ENCODE measurements at places on chromosomes 7 and 10.

DNA sequence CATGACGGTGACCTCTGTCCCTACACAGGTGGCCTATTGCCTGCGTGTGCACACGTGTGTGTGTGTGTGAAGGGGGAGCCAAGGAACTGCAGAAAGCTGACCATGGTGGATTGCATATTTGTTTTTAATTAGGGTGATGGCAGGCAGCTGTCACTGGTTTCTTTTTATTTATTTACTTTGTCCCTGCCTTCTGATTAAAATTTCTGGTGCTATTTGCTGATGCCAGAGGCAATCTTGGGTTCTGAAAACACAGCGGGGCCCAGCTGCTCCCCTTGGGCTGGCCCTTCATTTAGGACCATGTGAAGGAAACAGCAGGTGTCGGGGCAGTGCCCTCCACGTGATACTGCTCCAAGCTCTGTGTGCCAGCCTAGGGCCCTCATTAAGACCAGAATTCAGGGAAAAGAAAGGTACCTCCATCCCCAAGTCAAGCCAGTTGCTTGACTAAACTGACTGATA, 71.3 kb upstream of the PODXL start:
- DNase-seq: no peak

GRCh38 chr7:135342887-135343286, 109.2 kb downstream of the STRA8 start:
- DNase-seq: no peak

DNA sequence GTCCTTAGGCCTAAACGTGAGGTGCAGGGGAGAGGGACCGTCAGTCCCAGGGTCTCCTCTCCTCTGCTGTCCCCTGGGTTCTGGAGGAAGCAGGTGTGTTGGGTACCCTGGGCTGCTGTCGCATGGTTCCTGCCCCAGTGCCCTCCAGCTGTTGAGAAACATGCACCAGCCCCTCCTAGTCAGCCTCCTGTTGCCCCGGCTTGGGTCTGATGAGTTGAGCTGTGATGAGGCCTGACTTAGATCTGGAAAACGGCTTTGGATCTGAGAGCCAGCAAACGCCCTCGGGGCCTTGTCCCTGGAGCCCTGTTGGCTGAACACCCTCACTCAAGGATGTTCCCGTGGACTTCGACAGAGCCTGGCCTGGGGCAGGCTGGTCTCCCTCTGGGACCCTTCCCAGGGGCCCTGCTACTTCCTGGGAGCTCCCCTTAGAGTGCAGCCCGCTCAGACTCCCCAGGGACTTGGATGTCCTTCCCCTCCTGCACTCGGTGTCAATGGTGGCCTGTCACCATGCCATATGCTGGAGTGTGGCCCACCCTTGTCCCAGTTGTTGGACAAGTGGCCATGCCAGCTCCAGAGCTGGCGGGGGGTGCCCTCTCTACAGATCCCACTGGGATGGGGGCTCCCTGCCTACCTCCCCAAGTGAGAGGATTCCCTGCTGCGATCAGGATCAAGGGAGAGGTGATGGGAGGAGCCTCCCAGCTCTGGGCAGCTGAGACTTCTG, 12.3 kb downstream of the ZNF316 start:
- DNase-seq: no peak

- no peak for DNase-seq
Measured at GRCh38 chr10:114761205-114762193, 60.1 kb upstream of the FHIP2A start.

Data from WERI-Rb-1 (cell line).